ENCODE measurements at places on chromosomes 3 and 15.
A peak's percentile ranks its signal among the peaks of the same experiment; 100 is the strongest.

DNA sequence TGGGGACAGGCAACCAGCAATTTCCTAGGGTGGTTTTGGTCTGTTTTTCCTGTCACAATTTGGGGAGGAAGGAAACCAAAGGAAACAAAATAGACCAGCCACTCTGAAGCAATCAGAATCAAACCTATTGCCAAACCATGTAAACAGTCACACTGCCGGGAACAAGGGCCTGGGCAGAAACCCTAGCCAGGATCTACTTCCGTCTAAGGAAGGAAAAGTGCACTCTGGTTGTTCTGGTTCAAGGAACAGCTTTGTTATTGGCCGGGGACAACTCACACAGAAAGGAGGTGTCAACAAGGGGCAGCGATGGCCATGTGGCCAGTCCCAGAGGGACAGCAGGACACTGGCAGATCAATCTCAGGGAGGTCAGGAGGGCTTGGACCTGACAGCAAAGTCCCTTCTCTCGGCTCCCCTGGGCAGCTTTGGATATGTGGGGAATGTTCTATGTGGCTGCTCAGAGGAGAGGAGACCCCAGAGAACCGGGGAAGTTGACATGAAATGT lies 17.5 kb upstream of the RAD18 start:
- DNase-seq: no peak

DNA sequence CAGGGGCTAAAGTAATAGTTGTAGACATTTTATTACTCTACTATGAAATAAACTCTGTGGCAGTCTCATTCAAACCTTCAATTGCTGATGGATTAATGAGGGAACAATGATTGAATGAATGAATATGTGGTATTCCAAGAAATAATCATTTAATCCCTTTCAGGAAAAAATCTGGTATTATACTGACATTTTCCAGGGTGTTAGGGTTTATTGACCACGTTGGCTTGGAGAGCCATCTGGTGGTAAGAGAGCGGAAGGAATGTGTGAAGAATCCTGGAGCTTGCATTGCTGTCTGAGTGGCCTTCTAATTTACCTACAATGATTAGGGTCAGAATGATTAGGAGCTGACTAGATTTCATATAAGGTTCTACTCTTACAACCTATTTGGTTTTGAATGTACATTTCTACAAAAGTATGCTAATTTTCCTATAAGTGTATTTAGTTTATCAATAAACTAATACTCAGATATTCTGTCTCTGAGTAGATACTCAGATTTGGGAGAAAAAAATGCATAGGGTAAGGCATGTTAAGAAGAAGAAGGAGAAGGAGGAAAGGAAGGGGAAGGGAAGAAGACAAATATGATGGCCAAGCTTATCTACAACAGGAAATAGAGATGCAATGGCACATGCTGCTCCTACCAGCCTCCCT lies 249.9 kb downstream of the ROBO1 start:
- peak; percentile 42 for DNase-seq

DNA sequence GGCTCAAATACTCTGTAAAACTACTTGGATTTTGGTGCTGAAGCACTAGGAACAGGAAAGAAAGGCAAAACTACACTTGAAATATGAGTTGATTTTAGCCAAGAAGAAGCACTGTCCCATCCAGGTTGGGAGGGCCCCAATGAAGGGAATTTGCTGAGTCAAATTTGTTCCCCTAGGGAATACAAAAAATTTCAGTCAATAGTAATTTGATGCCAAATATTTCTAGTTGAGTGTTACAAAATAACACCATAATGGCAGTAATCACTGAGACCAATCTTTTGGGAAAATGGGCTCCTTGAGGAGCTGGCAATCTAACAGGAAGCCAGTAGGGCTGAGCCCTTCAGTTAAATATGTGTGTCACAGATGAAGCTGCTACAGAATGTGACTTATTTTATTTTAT lies 896.9 kb downstream of the DIPK2A start:
- DNase-seq: no peak

DNA sequence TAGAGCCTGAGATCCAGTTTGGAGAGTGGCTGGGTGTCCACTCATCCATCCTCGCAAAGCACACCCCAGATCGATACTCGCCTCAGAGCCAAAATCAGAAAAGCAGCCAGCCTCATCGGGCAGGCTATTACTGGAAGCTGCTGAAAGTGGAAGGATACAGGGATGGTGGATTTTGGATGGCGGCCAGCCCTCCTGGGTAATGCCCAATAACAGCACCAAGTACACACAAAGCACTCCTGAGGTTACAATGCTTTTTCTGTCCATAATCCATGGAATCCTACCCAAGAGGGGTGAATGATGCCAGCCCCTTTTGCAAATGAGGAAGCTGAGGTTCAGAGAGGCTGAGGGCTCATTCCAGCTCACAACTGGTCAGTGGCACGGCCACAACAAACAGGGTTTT lies 93.1 kb upstream of the SLC6A11 start:
- DNase-seq: no peak

- no peak for DNase-seq
These were observed 92.0 kb downstream of the FAM43A start for GRCh38 chr3:194777729-194778128.

GRCh38 chr3:150411976-150412375 lies 3.9 kb downstream of the TSC22D2 start:
- DNase-seq: no peak

- no peak for DNase-seq
These were observed 11.1 kb upstream of the ROPN1B start for GRCh38 chr3:125957674-125958510.

DNA sequence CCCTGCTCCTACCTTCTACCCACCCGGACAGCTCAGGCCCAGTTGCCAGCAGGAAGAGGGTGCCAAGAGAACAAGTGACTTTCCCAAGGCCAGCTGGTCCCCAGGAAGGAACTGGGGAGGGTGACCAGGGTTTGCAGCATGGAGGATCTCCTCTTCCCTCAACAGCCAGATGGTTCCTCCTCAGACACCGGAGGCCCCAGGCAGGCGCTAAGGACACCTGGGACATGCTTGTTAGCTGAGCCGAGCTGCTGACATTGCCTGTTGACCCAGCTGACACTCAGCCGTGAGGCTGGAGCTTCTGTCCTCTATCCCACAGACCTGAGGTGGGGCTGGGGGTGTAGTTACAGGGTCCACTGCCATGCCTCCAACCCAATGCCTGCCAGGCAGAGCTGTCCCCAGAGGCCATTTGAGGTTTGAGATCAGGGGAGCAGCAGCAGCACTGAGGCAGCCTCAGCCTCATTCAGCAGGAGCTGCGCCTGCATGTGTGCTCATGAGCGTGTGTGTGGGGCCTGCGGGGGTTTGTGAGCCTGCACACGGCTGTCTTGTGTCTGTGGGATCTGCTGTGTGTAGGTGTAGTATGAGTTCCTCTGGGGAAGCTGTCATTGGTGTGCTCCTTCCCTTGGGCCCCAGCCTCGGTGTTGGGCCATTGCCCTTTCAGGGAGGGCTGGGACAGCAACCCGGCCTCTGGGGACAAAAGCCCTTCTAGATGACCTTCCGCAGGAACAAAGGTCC lies 7.1 kb downstream of the CPLX3 start:
- peak; percentile 72 for DNase-seq

DNA sequence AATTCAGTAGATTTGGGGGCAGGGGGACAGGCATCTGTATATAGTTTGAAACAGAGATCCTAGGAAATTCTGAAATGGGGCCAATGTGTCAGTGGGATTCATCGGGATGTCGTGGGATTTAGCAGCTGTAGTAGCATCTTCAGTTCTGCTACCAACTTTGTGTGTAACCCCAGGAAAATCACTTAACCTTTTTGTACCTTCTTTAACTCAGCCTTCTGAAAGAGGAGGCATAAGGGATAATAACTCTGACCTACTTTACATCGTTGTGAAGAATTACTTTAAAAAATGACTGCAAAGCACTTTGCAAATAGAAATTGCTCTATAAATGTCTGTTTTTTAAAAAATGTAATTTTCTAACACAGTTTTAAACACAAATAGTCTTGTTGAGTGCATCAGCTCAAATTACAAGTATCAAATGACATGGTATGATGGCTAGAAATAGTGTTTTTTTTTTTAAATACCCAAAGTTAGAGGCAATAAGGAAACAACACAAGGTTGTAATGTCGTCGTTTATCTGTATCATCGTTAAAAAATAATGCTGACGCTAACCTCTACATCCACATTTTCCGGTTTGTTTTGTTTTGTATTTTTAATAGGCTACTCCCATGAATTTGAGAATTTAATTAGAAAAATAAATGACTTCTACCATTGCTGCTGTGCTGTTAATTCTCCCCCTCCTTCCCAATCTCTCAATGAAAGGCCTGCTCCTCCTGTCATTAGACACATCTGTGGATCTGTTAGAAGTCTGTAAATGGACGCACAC lies 338.5 kb downstream of the PTPRG start:
- DNase-seq: no peak

GRCh38 chr15:43105077-43105736 lies 631 bp downstream of the UBR1 start:
- no peak for DNase-seq

- DNase-seq: no peak
These were observed 140.9 kb upstream of the TP63 start for GRCh38 chr3:189490337-189490736.

GRCh38 chr3:107855710-107856109 lies 235.1 kb downstream of the CD47 start:
- no peak for DNase-seq

DNA sequence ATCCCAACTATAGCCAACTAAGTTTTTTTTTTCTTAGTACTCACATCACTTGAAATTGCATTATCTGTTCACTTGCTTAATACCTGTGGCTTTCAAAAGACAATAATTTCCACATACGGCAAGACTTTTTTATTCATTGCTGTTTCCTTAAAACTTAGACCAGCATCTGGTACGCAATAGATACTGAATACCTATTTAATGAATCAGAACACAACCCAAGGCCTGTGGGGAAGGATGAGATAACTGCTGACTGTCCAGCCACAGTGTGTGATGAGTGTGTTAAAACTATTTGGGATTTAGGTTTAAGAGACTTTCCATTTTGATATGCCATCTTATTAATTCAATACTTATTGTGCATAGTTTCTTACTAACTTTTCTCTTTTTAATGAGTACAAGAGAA lies 988.7 kb downstream of the NTRK3 start:
- DNase-seq: no peak

DNA sequence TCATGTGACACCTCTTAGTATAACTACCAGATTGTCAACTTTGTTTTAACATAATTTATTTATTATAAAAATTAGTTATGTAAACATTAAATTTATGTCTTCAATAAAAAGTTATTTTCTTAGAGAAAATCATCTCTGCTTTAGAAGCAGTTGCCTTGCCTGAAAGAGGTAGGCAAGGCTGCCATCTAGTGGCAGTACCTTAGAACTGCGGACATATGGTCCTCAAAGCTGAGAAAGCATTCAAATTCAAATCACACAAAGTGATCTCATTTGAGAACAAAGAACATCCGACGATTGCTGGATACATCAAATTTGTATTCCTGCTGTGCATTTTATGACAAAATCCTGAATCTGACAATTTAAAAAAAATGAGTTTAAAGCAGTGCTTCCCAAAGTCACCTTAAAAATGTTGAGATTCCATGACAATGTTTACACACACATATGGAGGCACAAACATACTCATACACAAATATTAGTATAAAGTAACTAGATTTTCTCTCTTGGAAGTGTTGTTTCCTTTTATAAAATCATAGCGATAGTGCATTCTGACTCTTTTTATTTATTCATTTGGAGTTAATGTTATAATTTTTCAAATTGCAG lies 617.4 kb downstream of the CADM2 start:
- DNase-seq: peak; percentile 56

GRCh38 chr15:56839099-56839498 lies 79.3 kb upstream of the TCF12 start:
- no peak for DNase-seq

DNA sequence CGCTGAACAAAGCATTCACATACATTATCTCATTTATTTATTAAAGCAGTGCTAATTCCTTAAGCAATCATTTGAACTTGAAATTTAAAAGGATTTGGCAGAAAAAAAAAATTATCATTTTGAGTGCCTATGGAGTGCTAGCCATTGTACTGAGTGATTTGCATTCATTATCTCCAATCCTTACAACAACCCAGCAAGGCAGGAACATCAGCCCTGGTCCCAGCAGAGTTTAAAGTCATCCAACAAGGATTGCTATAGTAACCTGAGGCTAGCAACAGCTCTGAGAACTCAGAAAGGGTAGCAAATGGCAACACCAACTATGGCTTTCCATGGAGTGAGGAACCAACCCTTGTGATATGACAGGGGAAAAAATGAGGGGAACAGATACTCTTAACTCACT lies 237.6 kb upstream of the SETMAR start:
- DNase-seq: no peak

DNA sequence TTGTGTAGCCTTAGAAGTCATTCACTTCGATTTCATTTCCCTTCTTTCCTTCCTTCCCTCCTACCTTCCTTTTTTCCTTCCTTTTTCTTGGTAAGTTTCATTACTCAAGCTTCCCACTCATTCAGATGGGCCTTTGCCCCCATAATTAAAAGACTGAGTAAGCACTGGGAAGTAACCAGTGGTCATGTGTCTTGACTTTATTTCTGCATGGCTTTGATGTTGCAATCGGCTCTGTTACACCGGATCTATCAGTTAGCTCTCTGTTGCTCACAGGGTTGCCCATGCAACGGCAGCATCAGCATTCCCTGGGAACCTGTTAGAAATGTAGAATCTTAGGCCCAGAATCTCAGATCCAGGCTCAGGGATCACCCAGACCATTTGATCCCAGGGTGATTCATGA lies 25.6 kb upstream of the LARS2 start:
- no peak for DNase-seq

GRCh38 chr15:62653122-62653521 lies 389.4 kb upstream of the TPM1 start:
- DNase-seq: no peak

DNA sequence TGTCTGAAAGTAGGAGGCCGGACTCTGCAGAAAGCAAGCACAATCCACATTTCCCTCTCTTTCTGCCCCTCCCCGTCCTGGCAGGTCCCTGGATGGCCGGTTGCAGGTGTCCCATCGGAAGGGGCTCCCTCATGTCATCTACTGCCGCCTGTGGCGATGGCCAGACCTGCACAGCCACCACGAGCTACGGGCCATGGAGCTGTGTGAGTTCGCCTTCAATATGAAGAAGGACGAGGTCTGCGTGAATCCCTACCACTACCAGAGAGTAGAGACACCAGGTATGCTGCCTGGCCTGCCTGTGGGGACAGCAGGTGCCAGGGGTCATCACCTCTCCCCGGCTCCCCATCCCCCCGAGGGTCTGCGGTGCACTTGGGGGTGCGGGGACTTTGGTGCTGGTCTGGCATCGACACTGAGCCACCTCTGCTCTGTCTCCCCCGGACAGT lies 89.6 kb downstream of the AAGAB start:
- DNase-seq: no peak

DNA sequence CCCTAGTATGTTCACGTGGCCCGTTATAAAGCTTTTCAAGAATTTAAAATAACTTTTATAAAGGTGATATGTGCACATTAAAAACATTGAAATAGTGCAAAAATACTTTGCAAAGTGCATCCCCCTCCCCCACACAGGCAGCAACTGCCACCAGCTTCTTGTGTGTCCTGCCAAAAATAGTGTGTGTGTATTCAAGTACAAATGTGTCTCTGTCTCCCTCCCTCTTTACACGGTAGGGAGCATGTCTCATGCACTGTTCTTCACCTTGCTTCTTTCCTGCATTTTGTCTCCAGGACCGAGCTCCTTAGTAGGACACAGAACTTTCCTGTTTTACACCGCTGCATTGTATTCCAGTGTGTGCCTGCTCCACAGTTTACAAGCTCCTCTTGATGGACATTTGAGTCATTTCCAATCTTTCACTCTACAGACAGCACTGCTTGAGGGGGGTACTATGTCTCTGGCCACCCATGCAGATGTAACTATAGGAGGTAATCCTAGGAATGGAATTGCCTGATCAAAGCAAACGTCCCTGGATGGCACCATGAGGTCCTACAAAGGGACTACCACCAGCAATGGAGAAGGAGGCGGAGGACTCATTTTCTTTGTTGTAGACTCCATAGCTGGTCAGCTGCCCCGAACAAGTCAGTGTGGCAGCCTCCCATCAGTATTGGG lies 52.4 kb downstream of the SLC6A6 start:
- DNase-seq: no peak

Data from WERI-Rb-1 (cell line).